ENCODE measurements at places on chromosomes 1 and 21.

- no peak for DNase-seq
Observed at GRCh38 chr1:244536316-244536715, 75.2 kb downstream of the CATSPERE start.

- no peak for DNase-seq
Observed at GRCh38 chr1:27872059-27872801, at the start of gene THEMIS2. Gene THEMIS2, plus strand, starts transcription at chr1:27872544. Its CDS starts 28 bp downstream, at chr1:27872572.

DNA sequence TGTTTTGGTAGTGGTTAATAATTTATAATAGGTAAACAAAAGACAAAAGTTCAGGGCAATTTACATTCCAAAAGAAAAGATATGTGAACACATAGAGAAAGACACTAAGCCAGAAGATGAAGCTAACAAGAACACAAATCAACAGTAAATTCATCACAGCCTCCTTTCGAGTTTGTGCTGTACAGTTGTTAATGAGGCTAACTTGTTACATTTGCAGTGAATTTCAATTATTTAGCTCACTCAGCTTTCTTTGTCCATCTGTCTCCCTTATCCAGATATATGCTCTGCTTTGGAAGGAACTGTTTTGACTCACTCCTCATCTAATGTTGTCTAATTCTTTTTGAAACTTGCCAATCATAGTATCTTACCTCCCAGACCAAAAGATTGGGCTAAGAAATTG, 423.3 kb upstream of the OLFM3 start:
- DNase-seq = no peak

- no peak for DNase-seq
Observed at GRCh38 chr1:57157818-57158603, 192.2 kb upstream of the C8B start.

All from fibroblast of the conjunctiva (primary cell).